ENCODE measurements at places on chromosomes 12 and 14. TPM values are rescaled to one million over a fixed set of nuclear protein-coding genes. Genes with fewer than 3 reads are reported as not detected.

DNA sequence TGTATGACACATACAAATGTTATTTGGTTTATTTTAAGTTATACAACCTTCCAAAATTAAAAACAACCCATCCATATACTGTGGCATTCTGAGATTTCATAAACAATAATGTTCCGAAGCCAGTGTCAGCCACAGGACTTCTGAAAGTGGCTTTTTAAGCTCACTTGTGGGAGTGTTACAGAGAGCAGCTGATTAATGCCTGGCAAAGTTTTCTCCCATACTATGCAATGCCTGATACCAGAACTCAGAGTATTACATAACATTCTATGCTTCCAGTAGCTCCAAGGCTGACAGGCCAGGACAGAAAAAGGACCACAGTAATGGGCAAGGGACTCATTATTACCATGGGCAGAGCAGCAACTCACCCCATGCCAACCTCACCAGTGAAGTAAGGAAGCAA, 29.3 kb downstream of the NELL2 start:
- DNase-seq = no peak

GRCh38 chr12:121112496-121112895, 20.2 kb upstream of the P2RX7 start:
- DNase-seq = no peak

DNA sequence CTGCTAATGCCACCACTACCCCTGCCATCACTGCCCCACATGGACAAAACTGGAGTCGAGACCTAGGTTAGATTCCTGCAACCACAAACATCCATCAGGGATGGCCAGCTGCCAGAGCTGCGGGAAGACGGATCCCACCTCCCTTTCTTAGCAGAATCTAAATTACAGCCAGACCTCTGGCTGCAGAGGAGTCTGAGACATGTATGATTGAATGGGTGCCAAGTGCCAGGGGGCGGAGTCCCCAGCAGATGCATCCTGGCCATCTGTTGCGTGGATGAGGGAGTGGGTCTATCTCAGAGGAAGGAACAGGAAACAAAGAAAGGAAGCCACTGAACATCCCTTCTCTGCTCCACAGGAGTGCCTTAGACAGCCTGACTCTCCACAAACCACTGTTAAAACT, 7.1 kb upstream of the OAS2 start:
- peak; percentile 41 for DNase-seq

DNA sequence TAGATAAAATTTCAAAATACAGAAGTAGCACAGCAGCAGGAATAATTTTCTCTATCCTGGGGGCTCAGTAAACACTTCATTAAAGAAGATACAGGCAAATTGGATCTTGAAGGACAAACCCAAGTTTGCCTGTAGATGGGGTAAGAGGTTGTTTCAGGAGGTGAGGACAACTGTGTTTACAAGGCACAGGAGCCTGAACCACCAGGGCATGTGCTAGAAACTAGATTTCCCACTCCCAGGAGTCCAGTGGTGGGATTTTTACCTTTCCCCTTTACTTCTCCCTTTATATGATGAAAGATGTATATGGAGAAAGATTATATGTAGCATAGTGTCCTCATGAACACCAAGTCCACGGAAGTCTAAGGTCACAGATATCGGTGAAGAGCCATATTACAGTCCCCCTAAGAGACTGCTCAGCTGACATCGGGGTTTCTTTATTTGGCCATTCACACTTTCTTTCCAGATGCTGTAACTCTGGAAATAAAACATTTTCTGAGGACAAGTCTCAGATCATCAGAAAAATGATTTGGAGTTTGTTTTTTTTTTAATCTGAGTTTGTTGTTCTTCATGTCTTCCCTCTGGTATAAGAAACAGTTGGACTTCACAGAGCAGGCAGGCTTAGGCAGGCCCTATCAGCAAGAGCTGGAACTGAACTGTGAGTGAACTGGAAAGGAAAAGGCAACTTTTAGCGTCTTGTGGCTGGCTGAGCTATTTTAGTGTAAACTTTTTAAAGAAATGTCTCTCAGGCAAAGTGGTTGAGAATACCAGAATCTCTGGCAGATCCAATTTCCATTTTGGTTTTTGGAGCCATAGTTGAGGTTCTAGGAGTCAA, 8.0 kb upstream of the EVL start:
- DNase-seq = peak; percentile 75

DNA sequence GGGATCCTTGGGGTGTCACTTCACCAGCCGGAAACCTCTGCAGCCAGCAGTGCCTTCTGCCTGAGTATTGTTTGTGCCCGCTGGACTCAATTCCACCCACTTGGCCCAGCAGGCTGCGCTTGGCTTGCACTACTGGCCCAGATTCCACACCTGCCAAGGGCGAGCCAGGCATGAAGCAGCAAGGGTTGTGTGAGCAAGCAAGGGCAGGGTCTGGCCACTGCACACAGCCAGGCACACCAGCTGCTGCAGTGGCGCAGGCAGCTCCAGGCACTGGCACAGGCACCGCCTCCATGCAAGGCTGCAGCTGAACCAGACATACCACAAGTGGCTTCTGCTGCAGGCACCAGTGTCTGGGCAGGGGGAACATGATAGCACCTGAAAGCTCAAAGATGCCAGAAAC, 99.5 kb downstream of the NUAK1 start:
- DNase-seq = no peak

DNA sequence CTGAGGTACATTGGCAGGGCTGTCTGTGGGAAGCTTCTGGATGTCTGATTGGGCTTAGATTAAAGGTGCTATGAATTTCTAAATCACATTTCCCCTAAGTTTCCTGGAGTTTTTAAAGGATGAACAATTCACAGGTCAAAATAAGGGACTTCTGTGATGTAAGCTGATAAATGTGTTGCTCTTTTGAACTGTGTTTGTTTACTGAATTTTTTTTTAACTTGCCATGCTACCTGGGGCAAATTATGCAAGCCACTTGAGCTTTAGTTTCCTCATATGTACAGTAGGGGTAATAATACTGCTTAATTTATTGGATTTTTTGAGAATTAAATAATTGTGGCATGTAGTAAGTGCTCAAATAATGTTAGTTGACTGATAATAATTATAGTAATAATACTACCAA, 52.8 kb upstream of the CCDC91 start:
- DNase-seq = no peak

- peak; percentile 70 for DNase-seq
These were observed 202.8 kb downstream of the TTC8 start for GRCh38 chr14:89027097-89027740.

DNA sequence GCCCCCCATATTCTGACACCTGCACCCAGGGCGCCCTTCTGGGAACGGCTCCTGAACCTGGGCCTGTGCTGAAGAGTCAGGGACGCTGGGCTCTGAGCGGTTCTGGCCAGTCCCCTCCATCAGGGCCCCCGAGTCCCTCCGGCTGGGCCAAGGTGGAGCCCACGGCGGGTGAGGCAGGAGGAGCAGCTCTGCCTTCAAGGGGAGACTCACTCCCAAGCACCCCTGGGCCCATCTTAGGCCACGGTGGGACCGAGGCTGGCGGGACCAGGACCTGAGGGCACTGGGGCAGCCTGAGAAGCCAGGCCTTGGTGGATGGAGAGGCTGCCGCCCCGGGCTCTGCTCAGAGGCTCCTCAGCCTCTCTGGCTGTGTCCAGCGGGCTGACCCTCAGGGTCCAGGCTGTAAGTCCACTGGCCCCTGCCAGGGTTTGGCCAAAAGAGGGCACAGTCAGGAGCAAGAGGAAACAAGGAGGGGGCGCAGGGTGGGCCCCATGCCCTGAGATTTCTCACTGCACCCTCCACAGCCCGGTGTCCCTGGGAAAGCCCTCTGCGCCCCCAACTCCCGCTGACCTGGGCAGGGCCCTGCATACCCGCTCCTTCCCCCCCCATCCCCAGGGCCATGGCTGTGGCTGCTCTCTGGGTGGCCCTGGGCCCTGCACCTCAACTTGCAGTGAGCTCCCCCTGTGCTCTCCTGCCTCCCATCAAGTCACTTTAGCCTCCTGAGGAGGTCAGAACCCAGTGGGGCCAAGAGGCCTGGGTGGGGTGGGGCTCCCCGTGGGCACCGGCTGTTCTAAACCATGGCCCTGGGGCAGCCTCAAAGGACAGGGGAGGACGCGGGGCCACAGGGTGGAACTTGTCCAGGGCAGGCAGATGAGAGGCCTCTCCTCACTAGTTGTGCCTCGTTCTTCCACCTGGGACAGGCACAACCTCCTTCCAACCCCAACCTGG, 266.4 kb upstream of the SFSWAP start:
- DNase-seq = no peak

DNA sequence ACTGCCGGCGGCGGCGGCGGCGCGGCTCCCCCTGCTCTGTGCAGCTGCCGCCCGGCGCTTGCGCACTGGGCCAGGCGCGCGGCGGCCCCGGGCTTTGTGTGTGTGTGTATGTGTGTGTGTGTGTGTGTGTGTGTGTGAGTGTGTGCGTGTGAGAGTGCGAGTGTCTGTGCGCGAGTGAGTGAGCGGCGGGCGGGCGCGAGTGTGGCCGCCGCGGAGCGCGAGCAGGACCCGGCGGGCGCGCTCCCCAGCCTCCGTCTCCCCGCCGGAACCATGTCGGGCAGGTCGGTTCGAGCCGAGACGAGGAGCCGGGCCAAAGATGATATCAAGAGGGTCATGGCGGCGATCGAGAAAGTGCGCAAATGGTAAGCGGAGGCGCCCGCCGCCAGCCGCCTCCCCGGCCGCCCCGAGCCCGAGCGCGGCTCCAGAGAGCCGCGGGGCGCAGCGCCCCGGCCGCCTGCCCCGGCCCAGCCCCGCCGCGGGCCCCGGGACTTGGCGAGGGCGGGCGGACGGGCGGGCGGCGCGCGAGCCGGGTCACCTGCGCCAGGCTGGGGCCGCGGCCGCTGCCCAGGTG, at the start of gene BCL7A:
Gene BCL7A, plus strand, starts transcription at position 63 of the 571 bp plus-strand sequence. Its CDS starts 208 bp downstream, at position 271.
- DNase-seq = peak; percentile 88

GRCh38 chr12:51023625-51024382, 2.4 kb downstream of the SLC11A2 start:
- no peak for DNase-seq

- no peak for DNase-seq
These were observed 80.4 kb upstream of the SINHCAF start for GRCh38 chr12:31406345-31406744.

DNA sequence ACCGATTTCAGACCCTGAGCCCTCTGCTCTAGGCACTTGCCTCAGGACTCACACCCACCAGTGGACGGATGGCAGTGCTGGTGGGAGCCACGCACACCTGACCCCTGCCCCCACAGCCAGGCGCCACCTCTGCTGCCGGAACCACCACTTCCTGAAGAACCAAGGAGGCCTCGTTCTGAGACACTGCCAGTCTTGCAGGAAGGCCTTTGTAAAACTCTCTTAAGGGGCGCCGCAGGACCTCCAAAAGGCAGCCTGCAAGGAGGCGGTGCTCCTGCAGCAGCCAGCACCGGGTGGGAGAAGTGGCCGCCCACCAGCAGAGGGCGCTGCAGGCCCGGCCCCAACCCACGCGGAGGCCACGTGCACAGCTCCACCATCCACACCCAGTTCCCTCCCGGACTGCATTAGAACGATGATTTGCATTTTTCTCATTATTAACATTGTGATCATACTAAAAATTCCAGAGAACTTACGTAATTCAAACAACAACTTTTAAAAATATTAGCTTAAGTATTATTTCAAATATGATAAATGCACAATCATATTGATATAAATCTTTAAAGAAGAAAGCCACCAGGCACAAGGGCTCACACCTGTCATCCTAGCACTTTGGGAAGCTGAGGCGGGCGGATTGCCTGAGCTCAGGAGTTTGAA, 12.8 kb downstream of the STX2 start:
- peak; percentile 13 for DNase-seq

GRCh38 chr12:106586803-106587684, 4.2 kb downstream of the RFX4 start:
- peak; percentile 40 for DNase-seq

DNA sequence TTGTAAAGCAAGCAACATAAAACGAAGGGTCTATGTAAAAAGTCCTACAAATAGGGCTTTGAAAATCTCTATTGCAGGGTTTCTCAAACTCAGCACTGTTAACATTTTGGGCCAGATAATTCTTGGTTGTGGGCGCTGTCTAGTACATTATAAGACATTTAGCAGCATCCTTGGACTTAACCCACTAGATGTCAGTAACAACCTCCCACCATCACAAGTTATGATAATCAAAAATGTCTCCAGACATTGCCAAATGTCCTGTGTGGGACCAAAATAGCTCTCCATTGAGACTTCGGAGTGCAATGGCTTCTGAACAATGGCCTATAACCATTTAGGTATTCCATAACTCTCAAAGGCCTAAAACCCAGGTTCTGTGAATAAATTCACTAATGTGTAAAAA, 22.9 kb upstream of the DHRS7 start:
- DNase-seq = peak; percentile 49

DNA sequence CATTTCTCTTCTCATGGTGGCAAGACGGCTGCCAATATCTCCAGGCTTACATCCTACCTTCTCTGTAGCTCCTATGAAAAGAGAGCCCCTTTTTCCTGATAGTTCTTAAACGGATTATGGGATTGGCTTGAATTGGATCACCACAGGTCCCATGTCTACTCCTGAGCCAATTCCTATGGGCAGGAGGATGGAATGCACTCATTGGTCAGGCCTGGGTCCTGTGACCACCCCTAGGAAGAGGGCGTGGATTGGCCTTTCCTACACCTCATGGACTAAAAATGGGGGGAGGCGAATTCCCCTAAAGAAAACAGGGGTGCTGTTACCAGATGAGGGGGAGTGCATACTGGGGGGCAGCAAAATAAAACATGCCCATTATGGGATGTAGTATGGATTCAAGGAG, 108.8 kb downstream of the PTPN11 start:
- DNase-seq = no peak

- no peak for DNase-seq
These were observed 586.0 kb downstream of the FLRT2 start for GRCh38 chr14:86115972-86116371.

GRCh38 chr12:772056-772697, 19.8 kb downstream of the WNK1 start:
- no peak for DNase-seq

- no peak for DNase-seq
These were observed 102.9 kb downstream of the CCER1 start for GRCh38 chr12:90851800-90852718.

GRCh38 chr14:57182760-57183503, 85.8 kb downstream of the EXOC5 start:
- peak; percentile 13 for DNase-seq

- DNase-seq = no peak
These were observed 95.0 kb downstream of the LMNTD1 start for GRCh38 chr12:25458047-25458552.

The AMN gene
- 24.7 TPM for total RNA-seq

The CLEC2B gene
- 70.1 TPM for total RNA-seq

The DGKA gene
- total RNA-seq = 33.7 TPM

The CLEC14A gene
- total RNA-seq = 91.3 TPM

The TMEM179 gene
- 0.12 TPM for total RNA-seq

The KRT75 gene
- not detected for total RNA-seq

The RFX4 gene
- not detected for total RNA-seq

The NELL2 gene
- total RNA-seq = 15.9 TPM

The TROAP gene
- total RNA-seq = 1.2 TPM

The NT5DC3 gene
- total RNA-seq = 12.3 TPM

The TDRD9 gene
- 8.2 TPM for total RNA-seq

The OVCH1 gene
- 1.6 TPM for total RNA-seq

The TGFB3 gene
- 23.4 TPM for total RNA-seq

The CLEC9A gene
- total RNA-seq = 0.60 TPM

The GPRC5D gene
- not detected for total RNA-seq

The KRT7 gene
- 1,411 TPM for total RNA-seq

Data from lung (tissue), 17 donors.